ENCODE measurements at places on chromosomes 12 and 14.

GRCh38 chr12:65427646-65428045 is 149.2 kb downstream of the MSRB3 start:
- DNase-seq = no peak

DNA sequence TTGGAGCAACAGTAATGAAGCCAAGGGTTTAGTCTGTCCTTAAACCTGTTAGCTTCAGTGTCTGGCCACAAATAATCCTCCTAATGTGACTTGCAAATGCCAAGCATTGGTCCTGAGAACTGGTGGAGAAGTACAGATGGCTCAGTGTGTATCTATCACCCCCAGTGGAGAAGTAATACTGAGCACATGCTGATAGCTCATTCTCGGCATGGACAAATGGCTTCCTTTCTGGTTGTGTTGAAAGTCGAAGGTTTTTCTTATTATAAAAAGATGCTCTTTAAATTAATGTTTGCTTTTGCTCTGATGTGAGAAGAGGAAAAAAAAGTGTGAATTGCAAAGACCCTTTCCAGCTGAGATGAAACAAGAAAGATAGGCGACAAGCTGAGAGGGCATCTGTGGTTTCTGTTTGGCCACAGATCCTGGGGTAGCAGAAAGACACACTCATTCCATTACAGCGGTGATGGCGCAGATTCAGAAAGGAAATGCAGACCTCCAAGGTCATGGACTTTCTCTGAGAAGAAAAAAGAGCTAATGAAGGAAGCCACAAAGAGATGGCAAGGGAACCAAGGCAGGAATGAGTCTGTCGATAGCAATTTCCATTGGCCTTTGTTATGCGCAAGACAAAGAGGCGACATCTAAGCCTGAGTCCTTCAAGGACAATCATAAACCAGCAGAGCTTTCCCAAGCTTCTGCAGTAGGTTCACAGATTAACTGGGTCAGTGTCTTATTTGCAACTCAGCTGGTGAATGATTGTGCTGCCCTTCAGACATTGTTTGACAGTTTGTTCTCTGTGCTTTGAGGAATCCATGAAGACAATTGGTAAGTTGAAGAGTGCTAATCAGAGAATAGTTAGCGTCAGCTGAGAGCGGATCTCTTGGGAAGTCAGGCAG is 155.5 kb upstream of the RGS6 start:
- DNase-seq = no peak

- DNase-seq = no peak
Measured at GRCh38 chr12:39764944-39765560, 145.4 kb upstream of the ABCD2 start.

GRCh38 chr12:116416166-116416565 is 138.7 kb upstream of the MED13L start:
- no peak for DNase-seq

- no peak for DNase-seq
Measured at GRCh38 chr12:108505129-108505528, 9.9 kb upstream of the FICD start.

- no peak for DNase-seq
Measured at GRCh38 chr12:54404061-54405004, 14.7 kb downstream of the ITGA5 start.

- DNase-seq = no peak
Measured at GRCh38 chr14:51630987-51631386, 20.7 kb upstream of the FRMD6 start.
